ENCODE measurements at places on chromosomes 7 and 10.

GRCh38 chr10:121715076-121715475 lies 116.8 kb upstream of the FGFR2 start:
- DNase-seq: no peak

DNA sequence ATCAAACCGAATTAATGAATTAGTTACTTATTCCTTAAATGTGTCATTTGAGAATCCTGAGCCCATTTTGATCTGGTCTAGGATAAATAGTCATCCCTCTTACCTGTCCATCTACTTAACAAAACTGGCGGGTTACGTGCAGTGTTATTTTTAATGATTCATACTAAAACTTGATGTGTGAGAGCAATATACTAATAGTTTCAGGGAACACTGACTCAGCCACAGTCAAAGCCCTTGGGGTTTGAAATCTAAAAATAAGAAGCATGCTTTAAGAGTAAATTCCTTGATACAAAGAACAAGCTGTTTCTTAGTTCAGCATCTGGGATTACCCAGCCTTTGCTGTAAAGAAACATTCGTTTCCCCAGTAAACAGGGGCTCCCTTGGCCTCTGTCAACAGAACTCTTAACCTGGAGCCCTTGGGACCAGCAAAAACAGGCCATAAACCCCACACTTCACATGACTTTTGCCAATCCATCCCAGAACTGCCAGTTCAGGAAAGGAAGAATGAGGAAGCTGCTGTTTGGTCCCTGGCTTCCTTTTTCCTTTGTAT lies 370.6 kb upstream of the IGFBP3 start:
- DNase-seq: no peak

GRCh38 chr7:136688601-136689000 lies 179.9 kb upstream of the CHRM2 start:
- DNase-seq: no peak

DNA sequence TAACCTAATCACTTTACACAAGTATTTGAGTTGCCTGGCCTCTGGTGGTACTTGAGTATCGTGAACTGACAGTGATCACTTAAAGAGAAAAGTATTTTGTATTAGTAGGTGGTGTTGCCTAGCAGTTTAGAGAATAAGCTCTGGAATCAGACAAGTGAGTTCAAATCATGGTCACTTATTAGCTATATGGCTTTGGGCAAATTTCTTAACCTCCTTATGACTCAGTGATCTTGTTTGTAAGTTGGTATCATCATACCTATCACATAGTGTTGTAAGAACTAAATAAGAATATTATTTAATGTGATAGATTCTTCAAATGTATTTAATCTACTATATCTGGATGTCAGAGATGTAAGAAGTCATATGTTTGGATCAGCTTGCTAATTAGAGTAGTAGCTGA lies 163.8 kb downstream of the RNF133 start:
- DNase-seq: no peak

GRCh38 chr7:50317221-50317678 lies 12.7 kb downstream of the IKZF1 start:
- DNase-seq: no peak

DNA sequence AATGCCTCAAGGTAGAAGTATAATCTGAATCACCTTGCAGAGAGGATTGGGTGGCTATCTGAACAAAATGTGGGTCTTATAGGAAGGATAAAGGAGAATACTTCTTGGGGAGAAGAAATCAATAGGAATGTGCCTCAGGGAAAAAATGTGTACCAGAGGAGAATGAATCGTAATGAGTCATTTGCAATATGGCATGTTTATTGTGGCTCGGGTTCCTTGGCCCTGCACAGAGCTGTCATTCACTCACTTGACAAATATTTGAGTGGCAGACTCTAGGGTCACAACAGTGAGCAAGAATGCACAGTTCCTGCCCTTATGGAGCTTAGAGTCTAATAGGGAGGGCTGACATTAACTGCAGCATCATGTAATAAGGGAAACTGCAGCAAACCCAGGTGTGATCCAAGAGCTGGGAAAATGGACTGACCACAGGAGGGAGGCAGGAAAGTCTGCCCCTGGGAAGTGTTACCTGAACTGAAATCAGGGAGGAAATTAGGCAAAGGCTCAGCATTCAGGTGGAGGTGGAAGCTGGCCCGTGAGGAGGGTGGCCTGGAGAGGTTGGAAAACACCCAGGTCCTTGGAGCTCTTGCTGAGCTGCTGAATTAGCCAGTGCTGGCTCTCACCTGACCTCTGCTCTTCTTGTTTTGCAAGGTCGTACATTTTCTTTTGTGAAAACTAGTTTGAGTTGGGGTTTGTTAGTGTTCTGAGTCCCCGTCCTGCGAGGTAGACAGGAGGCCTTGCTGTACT lies 203.9 kb downstream of the FRMD4A start:
- no peak for DNase-seq

DNA sequence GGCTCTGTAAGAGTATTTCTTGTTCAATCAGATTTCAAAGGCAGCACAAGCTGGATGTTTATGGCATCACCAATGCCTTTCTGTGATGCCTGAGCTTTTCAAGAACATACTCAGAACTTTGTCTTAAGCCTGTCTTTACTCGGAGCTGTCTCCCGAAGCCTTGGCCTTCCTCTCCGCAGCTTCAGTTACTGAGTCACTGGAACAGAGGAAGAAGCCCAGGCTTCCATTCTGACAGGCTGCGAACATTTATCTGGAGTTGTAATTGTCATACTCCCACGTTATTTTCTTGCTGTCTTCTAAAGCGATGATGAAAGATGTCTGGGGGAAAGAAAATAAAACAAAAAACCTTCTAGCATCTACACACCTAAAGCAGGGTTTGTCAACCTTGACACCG lies 43.9 kb downstream of the GRK5 start:
- DNase-seq: no peak

GRCh38 chr10:103541616-103542015 lies 48.1 kb downstream of the NEURL1 start:
- DNase-seq: no peak

DNA sequence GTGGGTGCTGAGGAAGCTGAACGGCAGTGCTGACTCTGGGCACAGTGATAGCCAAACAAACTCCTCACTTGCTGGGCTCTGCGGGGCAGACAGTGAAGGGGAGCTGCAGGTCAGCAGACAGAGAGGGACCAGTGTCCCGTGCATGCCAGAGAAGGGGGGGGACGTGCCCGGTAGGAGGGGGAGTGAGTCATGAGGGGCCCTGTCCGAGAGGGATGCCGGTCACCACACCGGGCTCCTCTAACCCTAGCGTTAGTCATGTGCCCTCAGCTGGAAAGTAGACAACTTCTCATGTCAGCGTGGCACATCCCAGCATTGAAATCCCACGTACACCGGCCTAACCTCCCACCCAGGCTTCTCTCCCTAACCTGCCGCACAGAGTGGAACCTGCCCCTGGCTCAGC lies 117.1 kb upstream of the DPP6 start:
- no peak for DNase-seq

Data from activated CD8-positive, alpha-beta memory T cell treated with anti-CD3 and anti-CD28 coated beads for 4 hours (primary cell).